ENCODE measurements at places on chromosomes 11 and 22.

DNA sequence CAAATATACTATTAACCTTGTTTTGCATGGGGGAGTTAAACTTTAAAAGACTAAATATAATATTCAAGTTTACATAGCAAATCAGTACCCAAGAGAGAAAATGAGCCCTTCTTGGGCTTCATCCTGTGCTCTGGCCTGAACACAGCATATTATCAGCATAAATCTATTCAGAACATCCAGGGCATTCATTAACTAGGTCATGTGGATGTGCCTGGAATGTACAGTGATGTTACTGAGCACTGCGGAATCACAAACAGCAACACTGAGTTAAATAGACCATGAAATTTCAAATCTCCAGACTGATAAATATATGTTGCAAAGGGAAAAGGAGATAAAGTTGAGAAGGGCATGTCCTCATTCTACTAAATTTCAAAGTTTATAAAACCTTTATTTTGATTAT, 426.4 kb downstream of the AASDHPPT start:
- no peak for DNase-seq

DNA sequence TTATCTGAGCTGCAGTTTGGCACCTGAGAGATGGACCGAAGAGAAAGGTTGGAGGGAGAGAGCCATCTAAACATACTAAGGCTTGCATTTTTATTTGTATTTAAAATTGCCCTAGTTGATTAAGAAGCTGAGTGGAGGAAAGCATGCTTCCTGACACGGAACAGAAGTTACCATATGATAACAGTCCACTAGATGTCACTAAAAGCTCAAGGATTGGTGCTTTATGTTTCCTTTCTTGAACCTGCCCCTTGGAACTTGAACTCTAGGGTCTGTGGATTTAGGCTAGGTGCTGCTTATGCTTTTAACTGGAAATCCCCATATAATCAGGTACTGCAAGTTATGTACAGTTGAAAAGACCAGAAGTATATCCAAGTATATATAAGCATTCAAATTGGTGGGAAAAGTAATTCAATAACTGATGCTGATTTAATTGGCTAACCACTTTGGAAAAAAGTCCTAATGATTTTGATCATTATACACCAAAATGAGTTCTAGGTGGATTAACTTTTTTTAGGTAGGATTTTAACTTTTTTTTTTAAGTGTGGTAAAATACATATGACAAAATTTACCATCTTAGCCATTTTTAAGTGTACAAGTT, 9.5 kb downstream of the RBMXL2 start:
- DNase-seq = peak; percentile 50

DNA sequence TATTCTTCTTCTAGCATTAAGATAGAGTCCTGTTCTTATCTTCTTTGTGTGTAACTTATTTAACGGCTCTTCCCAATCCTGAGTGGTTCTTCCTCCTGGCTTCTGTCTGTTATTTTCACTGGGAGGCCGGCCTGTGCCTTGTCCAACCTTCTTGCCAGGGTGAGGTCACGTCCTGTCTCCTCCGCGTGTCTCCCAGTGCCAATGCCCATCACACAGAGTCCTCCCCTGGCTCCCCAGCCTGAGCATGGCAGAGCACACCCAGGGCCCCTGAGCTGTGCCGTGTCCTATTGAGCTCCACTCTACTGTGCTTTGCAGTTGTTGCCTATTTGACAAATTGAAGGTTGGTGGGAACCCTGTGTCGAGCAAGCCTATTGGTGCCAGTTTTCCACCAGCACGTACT, 487.3 kb downstream of the BRD1 start:
- no peak for DNase-seq

DNA sequence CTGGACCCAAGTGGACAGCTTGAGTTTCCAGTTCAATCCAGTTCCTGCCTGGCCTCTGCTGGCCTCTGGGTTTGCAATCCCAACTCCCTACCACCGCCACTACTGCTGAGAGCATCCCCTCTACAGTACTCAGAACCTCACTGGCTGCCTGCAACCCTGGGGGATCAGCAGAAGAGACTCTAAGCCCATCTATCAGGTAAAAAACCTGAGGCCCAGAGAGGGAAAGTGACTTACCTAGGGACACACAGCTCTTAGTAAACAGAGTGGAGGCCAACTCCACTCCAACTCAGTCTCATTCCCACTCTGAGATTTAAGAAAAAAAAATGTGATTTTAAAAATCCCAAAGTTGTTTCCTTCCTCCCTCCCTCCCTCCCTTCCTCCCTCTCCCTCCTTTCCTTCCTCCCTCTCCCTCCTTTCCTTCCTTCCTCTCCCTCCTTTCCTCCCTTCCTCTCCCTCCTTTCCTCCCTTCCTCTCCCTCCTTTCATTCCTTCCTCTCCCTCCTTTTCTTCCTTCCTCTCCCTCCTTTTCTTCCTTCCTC, 34.5 kb downstream of the APOL3 start:
- no peak for DNase-seq

DNA sequence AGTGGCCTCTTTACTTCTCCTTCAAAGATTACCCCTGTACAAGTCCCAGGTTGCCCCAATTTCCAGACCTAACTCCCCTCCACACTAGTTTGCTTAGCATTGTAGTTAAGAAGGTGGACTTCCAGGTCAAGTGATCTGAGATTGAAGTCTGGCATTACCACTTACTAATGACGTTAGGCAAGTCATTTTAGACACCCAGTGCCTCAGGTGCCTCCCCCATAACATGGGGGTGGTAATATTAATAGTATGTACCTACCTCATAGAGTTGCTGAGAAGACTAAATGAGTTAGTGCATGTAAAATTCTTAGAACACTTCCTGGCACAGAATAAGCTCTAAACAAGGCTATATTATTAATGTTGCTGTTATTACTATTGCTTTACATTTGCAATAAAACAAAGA, 93.4 kb downstream of the SPON1 start:
- DNase-seq = no peak

GRCh38 chr11:680476-680875, 14.5 kb downstream of the DEAF1 start:
- DNase-seq = no peak

GRCh38 chr11:68146010-68146540, 24.9 kb upstream of the CHKA start:
- peak; percentile 22 for DNase-seq

DNA sequence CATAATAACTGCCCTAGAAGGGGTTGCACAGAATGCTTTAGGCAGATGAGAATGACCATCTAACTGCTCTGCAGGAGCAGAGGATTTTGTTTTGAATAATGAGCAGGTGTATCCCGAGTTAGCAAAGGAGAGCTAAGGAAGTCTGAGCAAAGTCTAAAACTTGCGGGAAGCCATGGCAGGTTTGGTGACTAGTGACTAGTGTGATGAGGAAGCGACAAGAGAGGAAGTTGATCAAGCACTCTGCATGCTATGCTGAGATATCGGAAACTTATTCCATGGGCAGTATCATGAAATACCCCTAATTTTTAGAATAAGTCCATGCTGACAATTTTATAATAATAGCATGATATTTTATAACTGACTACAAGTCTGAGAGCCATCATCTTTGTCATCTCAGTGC, 12.9 kb downstream of the OLFML1 start:
- DNase-seq = no peak

DNA sequence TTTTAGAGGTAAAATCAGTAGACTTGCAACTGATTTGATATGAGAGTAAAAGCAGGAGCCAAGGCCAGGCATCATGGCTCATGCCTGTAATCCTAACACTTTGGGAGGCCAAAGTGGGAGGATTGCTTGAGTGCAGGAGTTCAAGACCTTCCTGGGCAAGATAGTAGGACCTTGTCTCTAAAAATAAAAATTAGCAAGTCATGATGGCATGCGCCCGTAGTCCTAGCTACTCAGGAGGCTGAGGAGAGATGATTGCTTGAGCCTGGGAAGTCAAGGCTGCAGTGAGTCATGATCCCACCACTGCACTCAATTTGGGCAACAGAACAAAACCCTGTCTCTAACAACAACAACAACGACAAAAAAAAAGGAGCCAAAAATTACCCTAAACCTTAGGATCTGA, 13.5 kb downstream of the SGSM3 start:
- peak; percentile 29 for DNase-seq

DNA sequence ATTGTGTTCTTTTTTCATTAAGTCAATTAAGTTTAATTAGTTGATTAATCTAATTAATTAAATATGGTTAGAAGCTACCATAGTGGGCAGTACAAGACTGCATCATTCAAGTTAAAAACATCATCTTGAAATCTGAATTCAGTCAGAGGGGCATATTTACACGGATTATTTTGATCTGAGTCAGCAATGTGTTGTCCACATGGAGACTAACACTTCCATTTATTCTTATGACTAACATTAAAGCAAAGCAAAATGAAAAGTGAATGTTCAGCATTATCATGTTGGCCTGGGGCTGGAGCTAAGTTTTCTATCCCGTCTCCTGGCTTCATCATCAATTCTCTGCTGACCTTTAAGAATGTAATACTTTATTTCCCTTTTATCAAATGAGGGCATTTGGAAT, 17.3 kb downstream of the FLI1 start:
- no peak for DNase-seq

GRCh38 chr11:69635195-69635594, 5.8 kb upstream of the CCND1 start:
- DNase-seq = no peak

- no peak for DNase-seq
Measured at GRCh38 chr11:6203327-6203726, 2.0 kb upstream of the C11orf42 start.

- DNase-seq = peak; percentile 46
Measured at GRCh38 chr22:46791201-46791731, 28.8 kb downstream of the TBC1D22A start.

DNA sequence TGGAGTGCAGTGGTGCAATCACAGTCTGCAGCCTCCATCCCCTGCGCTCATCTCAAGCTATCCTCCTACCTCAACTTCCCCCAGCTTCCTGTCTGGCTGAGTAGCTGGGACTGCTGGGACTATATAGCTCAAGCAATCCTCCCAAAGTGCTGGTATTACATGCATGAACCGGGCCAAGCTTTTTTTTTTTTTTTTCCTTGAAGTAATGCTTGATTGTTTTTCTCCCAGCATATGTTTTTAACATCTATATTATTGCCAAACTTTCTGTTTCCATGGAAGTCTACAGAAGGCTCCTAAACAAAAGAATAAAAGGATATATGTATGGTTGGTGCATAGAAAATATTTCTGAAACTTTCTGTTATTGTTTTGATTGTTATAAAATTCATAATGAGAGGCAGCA, 853.6 kb downstream of the KCNA4 start:
- DNase-seq = no peak

Data from A172 (cell line).